Myocyte (in vitro differentiated cells): ENCODE measurements at places on chromosomes 12 and 14.

GRCh38 chr12:130452546-130452945 lies 114.9 kb downstream of the PIWIL1 start:
- no peak for DNase-seq

DNA sequence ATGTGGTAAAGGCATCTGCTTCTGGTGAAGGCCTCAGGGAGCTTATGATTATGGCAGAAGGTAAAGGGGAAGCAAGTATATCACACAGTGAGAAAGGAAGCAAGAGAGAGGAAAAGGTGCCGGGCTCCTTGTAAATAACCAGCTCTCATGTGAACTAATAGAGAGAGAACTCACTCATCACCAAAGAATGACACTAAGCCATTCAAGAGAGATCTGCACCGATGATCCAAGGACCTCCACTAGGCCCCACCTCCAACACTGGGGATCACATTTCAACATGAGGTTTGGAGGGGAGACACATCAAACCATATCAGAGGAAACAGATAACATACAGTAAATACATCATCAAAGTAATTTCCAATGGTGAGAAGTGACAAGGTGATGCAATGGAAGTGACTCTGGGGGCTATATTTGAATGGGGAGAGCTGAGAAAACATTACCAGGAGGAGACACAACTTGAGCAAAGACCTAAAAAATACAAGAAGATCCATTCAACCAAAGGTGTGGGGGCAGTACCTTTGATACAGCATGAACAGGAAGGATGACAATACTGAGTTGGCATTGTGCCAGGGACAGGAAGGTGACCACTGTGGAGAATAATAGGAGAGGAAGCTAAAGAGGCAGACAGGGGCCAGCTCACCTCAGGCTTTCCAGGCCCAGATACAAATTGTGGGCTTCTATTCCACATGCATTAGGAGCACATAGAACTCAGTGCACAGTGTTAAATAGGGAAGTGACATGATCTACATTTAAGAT lies 134.4 kb upstream of the GRIP1 start:
- no peak for DNase-seq

DNA sequence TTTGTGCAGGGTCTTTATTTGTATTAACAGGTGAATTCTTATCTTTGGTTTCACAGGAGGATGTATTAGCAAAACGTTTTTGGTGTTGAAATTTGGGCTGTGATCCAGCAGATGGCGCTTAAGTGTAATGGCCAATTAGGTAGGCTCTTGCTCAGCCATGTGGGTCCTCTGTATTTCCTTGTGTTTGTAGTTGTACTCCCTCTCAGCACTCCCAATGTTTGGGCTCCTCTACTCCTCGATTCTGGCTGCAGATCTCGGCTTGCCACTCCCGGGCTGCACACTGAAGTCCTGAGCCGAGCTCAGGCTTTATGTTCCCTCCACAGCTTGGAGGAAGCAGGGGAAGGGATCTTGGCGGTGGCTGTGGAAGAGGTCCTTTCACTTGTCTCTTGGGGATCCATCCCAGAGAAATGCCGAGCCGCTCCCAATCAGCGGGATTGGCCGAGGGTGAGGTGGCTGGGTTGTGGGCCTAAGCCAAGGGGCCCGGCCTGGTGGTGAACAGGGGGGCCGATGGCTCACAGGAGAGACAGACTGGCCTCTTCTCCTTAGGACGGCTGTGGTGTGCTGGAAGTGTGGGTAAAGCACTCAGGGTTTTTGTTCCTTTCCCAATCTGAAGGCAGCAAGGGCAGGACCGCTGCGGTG lies 133.7 kb downstream of the AEBP2 start:
- DNase-seq, result peak; percentile 39

DNA sequence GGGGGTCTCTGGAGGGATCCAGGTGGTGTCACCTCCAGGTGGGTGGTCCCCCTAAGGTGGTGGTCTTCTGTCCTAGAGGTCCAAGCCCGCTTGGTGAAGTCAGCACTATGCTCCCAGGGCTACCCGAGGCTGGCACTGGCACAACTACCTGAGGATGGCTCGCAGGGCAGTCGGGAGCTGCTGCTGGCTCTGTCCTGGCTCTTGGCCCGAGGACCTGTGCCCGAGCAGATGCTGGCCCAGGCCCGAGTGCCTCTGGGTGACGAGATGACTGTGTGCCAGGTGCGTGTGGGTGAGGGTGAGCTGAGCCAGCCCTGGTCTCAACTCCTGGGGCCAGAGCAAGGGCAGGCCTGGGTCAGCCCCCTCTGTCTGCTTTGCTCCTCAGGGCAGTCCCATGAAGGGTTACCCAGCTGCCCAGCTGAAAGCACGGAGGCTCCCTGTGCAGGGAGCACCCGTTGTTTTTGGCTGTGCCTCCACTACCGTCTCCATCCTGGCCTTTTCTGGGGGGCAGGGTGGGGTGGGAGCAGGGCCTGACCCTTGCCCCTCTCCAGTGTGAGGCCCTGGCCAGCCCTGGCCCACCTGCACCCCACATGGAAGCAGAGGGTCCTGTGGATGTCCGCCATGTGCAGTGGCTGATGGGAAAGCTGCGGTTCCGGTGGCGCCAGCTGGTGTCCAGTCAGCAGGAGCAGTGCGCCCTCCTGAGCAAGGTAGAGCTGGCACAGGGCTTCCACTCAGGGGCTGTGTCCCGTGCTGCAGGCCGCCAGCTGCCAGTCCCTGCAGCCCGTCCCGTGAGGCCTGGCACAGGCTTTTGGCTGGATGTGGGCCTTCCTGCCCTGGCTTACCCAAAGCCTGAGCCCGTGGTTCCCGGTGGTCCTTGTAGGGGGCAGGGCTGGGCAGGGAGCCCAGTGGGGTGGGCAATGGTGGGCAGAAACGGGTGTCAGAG lies 1.3 kb downstream of the TEDC1 start:
- no peak for DNase-seq

DNA sequence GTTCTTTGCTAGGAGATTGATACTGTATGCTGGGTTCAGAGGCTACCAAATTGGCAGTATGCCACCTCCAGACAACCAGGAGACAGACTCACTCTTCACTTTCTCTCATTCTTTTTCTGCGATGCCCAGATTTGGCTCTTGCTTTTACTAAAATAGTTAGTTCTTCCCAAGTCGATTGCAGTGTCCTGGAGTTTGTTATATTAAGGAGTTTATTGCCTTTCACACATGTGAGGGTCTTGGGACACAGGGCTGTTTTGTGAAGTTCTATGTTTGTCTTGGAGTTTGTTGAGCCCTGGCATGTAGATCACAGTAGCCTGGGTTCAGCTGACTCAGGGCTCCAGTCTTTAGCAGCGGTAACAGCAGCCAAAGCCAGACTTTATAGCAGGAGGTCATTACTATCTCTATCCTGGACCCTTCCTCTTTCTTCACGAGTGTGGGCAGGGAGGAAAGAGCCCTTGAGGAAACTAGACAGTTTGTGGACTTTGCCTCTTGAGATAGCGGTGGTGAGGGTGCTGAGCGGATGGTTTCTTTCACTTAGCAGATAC lies 1.6 kb downstream of the MLEC start:
- peak; percentile 37 for DNase-seq

GRCh38 chr12:6430124-6430989 lies 14.4 kb upstream of the CD27 start:
- peak; percentile 95 for DNase-seq

GRCh38 chr12:18895946-18896345 lies 158.0 kb downstream of the CAPZA3 start:
- peak; percentile 58 for DNase-seq

GRCh38 chr12:22740656-22741355 lies 115.8 kb downstream of the ETNK1 start:
- no peak for DNase-seq

GRCh38 chr12:30514666-30515065 lies 181.0 kb downstream of the IPO8 start:
- no peak for DNase-seq

GRCh38 chr12:125996443-125996842 lies 931.2 kb downstream of the AACS start:
- no peak for DNase-seq

DNA sequence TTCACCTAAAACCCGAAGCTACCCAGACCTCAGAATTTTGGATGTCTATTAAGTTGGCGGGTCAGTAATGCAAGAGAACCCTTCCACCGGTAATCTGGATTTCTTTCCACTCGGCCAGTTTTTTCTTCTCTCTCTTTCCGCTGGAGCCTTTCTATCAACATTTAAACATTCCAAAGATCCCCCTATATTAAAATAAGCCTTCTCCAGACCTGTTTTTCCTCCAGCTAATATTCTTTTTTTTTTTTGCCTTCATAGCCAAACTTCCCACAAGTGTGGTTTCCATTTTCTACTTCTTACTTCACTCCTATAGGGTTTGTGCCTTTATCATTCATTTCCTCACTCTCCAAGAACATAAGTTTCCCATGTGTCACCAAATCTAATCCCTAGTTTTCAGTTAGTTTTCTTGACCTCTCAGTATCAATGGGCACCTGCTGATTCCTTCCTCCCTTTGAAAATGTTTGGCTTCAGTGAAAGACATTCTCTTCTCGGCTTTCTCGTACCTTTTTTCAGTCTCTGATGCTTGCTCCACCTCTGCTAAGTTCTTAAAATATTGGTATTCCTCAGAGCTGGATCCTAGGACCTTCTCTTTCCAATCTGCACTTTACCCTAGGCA lies 583 bp upstream of the SDR39U1 start:
- peak; percentile 6 for DNase-seq

- no peak for DNase-seq
These were observed 15.4 kb upstream of the SCAF11 start for GRCh38 chr12:46005823-46006222.
